ENCODE measurements at places on chromosomes 2 and 18. TPM values are rescaled to one million over a fixed set of nuclear protein-coding genes. Genes with fewer than 3 reads are reported as not detected.

DNA sequence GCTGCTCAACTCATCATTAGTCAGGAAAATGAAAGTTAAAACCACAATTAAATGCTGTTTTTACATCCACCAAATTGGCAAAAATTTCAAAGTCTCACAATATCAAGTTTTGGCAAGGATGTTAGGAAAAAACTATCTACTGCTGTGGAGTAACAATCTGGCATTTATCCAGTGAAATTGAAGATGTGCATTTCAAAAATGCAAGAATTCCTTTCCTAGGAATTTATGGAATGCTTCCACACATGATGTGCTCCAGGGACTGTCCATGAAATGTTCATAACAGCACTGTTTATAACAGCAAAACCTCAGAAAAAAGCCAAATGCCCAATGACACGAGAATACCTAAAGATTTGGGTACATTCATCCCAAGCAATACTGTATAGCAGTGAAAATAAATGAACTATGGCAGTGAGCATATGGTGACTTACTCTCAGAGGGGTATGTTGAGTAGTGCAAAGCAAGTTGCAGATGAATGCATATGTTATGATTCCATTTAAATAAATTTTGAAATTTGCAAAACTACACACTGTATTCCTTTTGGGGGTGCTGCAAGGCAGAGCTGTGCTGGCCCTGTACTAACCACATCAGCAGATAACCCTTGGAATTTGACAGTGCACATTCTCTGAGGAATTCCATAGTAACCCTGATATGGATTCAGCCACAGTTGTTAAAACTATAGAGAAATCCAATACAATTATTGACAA, 41.3 kb upstream of the GYPC start:
- no peak for DNase-seq

The SERPINB10 gene
- 0.22 TPM for polyA plus RNA-seq

GRCh38 chr2:105919191-105919811, 174.6 kb downstream of the NCK2 start:
- DNase-seq, result no peak

The B3GNT2 gene
- polyA plus RNA-seq, result 37.8 TPM

The VWC2L gene
- not detected for polyA plus RNA-seq

DNA sequence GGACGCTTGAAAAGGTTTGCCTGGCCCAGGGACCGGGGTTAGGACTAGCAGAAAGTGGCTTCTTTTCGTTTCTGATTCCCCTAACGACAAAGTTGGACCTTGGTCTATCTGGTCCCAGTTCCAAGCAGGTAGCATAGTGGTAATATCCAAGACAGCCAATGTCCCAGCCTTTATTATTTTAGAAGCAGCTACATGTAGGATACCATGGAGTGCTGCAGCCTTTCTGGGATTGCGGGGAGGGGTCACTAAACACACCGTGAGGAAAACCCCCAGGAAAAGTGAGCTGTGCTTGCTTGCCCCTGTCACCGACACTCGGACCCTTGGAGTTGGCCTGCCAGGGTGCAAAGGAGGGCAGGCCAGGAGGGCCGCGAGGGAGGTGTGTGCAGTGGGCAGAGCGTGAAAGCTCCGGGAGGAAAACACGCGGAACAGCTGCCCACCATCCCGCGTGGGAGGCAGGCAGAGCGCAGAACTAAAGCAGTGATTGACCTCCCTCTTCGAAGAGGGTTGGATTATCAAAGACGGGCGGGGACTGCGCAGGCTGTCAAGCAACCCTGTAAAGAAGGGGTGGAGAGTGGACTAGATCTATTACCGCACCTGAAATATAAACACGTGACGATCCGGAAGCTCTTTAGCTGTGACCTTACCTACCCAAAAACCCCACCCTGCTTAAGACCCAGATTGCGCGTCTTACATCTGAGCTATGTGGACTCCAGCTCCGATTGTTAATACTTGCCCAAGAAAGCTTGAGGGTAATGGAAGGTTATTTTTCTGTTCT, 624 bp upstream of the MAP4K3 start:
- no peak for DNase-seq

The RUFY4 gene
- polyA plus RNA-seq, result 0.37 TPM

The ST3GAL5 gene
- polyA plus RNA-seq, result 19.7 TPM

DNA sequence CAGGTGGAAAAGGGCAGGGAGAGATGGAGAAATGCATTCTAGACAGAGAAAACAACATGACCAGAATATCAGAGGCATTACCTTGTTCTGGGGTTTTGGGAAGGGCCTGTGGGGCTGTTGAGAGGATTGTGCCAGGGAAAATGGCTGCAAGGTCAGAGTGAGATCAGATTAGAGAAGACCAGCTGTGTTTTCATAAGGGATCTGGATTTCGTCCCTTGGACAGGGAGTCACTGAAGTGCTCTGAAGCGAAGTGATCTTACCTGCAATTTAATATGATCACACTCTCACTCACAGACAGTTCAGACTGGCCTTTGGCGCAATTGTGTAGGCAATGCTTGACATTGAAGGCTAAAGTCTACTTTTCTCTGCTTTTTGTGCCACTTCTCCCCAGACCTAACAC, 20.3 kb upstream of the REG3G start:
- no peak for DNase-seq

DNA sequence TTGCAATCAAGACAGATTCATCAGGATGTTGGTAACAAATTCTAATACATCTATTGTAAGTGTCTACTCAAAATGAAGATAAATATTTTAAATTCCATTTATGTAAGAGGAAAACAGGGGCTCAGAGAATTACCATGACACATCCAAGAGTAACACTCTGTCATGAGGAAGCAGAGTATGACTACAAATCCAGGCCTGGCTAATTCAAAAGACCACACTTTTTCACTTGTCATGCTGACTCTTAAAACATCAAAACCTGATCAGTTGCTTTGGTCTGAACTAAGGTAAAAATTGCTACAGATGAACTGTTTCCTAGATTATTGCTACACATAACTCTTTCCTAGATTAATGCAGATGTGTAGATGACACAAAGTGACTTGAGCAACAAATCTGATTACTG, 880.6 kb downstream of the TSN start:
- no peak for DNase-seq

The SLC4A3 gene
- 7.3 TPM for polyA plus RNA-seq

DNA sequence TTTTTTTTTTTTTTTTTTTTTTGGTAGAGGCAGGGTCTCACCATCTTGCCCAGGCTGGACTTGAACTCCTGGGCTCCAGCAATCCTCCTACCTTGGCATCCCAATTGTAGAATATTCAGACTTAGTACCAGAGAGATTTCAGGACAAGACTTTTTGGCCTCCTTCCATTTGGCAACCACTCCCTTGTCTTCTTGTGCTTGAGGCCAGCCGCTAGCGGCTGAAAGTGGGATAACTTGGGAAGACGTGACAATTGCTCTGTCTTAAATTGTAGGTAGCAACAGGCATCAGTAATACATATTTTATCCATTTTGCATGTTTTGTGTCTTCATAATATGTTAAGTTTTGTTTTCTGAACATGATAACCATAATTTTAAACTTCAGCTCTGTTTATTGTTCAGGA, 53.3 kb upstream of the TTN start:
- DNase-seq, result no peak

The STARD6 gene
- 0.11 TPM for polyA plus RNA-seq

DNA sequence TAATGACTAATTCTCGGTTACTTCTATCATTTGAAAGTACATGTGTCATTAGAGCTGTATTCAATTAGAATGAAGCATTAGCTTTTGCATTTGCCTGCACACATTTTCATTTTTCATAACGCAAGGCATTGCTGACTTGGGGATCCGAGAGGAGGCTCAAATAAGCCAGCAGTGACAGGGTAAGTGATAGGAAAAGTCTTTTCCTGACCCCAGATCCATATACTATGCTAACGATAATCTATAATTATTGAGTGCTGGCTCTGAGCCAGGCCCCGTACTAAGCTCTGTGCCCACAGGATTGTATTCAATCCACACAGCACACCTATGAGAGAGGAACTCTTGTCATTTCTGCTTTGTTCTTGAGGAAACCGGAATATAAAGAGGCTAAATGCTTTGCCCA, 168.2 kb downstream of the VWC2L start:
- no peak for DNase-seq

DNA sequence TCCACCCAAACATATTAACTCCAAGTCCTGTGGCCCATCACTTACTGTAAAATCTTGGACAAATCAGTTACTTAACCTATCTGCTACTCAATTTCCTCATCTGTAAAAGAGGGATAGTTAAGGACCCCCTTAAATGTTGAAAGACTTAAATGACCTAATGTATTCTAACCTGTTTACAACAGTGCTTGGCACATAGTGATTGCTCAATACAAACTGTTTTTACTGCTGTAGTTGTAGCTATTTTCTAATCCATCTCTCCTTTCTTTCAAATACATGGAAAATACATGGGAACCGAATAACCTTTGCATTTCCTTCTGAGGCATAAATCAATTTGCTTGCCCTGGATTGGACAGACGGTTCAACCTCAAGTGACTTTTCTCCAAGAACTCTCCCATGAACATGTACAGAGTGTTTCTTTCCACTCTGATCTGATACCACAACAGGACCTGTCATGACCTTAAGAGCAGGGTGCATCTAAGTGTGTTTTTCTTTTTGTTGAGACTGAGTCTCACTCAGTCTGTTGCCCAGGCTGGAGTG, 2.7 kb downstream of the LNPK start:
- no peak for DNase-seq

DNA sequence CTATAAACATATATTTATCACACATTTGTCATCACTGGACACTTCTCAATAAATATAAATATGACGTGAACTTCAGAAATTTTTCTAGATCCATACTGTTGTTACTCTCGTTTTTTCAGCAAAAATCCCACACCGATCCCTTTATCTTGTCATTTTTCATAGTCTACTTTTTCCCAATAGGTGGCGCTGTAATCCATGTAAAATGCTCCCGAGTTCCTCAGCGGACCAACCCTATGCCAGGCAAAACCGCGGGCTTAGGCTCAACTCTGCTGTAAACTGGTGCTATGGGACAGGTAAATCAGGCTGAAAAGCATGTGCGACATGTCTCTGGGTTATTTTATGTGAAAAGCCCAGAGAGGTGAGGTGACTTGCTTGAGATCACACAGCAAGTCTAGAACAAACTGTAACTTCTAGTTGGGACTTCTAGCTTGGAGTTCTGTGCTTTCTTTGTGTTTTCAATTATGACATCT, 104.0 kb downstream of the COBLL1 start:
- peak; percentile 44 for DNase-seq

The ARHGAP15 gene
- polyA plus RNA-seq, result 5.8 TPM

Data from left renal pelvis (tissue), 4 donors.